SHP77 (cell line): ENCODE measurements at places on chromosomes 16 and 17.
A peak's percentile ranks its signal among the peaks of the same experiment; 100 is the strongest.

DNA sequence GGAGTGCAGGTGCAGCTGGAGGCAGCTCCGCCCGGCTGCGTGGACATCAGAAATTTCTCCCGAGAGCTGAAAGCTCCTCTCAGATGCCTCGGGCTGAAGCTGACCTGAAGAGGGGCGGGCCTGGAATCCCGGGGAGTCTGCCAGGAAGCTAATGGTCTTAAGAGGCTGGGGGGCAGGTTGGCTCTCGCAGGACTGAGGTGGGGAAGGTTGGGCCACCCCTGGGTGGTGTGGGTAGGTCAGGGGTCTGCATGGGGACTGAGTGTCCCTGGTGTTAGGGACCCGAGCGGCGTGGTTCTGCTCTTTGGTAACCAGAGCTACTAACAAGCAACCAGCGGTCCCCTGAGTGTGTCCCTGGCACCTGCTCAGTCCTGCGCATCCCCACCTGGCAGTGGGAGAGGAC lies 3.5 kb downstream of the CHMP6 start:
- no peak for DNase-seq

GRCh38 chr17:48954300-48954755 lies 9.7 kb upstream of the SNF8 start:
- peak; percentile 49 for DNase-seq

DNA sequence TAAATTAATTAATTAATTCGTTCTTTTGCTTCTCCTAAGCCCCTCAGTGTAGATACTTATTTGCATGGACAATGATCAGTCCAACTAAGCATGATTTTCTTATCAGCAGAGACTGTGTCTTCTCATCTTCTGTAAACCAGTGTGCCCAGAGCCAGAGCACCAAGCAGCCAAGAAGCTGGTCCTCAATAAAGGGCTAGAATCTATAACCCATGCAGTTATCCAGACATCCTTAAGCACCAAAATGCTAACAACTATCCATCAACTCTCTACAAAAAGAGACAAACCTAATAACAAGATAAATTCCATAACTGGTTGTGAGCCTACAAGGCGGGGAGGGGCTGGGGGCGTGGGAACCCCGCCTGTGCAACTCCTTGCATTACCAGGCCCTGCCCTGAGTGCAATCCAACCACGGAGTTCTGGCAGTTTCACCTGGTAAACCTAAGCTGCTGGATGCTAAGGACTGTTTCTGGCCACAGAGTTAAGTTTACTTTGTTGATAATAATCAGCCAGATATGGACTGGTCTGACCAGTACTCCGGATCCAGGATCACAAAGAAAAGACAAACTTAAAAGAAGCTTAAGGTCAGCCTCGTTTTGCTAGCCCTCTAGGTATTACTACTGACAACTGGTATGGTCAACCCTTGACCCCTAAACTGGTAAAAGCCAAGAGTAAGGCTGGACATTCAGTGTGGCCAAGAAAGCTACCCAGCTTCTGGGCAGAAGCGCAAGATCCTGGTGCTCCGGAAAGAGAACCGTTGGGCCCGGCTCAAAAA lies 51.5 kb downstream of the ZFHX3 start:
- no peak for DNase-seq

- DNase-seq, result no peak
Observed at GRCh38 chr17:50285941-50286340, 11.7 kb downstream of the TMEM92 start.

- DNase-seq, result no peak
Observed at GRCh38 chr16:22397931-22398330, 23.5 kb upstream of the CDR2 start.

DNA sequence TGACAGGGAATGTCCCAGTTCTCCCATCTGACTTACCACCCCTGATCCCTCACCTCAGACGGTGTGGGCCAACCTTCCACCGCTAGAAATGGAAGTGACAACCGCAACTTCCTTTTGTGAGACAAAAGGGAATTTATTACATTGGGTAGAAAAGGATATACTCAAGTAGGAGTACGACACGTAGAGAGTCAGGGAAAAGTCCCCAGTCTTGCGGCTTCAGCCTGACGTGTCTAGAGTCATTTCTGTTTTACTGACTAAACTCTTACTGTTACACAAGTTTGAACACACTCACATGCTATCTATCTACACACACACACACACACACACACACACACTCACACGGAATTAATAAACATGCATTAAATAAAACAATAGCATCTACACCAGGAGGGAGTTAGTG lies 178.9 kb downstream of the COPRS start:
- DNase-seq, result no peak

DNA sequence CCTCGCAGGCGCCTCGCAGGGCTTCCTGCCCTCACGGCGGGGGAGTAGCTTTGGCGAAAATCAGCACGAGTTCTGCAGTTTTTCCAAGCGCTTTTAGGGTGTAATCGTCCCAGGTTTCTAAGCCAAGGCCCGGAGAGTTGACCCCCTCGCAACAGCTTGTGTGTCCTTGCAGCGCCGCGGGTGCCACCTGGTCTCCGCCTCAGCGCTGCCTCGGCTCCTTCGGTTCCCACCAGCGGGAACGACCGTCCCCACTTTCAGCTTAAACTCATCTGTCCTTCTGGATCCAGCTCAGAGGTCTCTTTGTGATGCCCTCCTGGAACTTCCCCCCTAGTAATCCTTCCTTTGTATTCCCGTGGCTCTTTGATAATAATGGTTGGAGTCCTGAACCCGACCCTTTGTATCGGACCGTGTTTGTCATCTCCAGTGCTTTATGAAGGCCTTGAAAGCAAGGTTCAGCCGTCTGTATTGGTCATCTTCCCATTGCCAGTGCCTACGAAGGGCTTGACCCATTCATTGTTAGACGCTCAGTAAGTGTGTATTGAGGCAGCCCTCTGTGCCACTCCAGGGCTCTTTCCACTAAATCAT lies 858 bp upstream of the SMARCE1 start:
- DNase-seq, result no peak

GRCh38 chr16:2212362-2213324 lies 2.0 kb upstream of the BRICD5 start:
- no peak for DNase-seq

DNA sequence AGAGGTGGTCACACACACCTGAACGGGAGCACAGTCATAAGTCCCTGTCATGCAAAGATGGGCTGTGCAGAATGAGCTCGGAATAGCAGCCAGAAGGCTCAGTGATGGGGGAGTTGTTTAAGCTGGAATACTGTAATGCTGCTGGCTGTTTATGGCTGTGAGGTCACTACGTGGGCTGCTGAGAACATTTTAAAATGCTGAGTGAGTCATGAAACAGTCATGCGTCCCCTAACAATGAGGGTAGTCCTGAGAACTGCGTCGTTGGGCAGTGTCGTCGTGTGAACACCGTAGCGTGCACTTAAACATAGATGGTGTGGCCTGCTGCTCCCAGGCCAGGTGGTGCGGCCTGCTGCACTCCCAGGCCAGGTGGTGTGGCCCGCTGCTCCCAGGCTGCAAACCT lies 39.7 kb downstream of the TBCD start:
- DNase-seq, result no peak

GRCh38 chr16:51834133-51834532 lies 683.1 kb upstream of the SALL1 start:
- DNase-seq, result no peak

DNA sequence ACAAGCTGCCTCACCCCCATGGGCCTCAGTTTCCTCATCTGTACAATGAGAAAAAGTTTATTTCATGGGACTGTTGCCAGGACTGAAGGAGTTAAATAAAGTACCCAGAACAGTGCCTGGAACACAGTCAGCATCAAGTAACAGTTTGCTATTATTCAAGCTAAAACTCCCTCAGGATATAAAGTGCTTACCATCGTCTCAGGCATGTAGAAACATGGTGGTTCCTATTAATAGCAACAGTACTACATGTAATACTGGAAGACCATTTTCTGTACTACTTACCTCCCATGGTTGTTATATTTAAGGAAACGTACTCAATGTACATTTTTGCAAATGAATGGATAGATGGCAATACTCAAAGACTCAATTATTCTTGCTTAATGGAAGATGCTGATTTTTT lies 93.4 kb downstream of the NCOR1 start:
- DNase-seq, result no peak

- no peak for DNase-seq
Observed at GRCh38 chr16:31063495-31063842, 10.6 kb downstream of the ZNF668 start.

GRCh38 chr16:57152096-57153093 lies 33.4 kb downstream of the PSME3IP1 start:
- DNase-seq, result no peak

DNA sequence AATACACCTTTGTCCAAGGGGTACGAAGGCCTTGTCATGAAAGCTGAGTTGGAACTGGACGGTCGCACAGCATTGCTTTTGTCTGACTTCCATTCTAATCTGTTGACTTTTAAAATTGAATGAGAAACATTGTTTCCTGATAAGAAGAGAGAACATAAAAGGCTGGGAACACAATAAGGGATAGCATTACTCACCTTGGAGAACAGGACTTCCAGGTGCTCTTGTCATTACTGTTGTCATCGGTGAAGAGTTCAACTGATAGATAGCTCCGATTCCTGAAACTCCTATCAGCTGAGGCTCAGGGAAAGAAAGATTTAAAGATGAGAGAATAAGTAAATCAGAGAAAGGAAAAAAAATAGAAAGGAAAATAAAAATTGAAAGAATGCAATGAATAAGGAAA lies 351.1 kb downstream of the KCNJ2 start:
- DNase-seq, result no peak

GRCh38 chr17:34637548-34638525 lies 58.5 kb downstream of the TMEM132E start:
- DNase-seq, result peak; percentile 42

DNA sequence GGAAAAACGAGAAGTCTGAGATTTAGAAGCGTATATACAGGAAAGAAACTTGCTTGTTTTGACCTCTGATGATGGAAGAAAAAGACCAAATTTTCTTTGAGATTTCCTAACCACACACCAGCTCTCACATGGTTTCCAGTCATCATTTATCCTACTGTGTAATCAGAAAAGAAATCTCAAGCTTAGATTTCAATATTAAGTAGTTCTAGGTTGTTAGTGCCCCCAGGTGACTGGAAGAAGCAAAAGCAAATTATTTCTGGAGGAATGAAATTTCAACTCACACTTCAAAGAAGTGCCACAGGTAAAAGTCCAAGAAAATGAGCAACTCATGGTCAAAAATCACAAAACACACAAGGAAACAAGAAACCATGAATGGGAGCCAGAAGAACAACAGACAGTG lies 51.8 kb upstream of the KDM6B start:
- DNase-seq, result no peak

DNA sequence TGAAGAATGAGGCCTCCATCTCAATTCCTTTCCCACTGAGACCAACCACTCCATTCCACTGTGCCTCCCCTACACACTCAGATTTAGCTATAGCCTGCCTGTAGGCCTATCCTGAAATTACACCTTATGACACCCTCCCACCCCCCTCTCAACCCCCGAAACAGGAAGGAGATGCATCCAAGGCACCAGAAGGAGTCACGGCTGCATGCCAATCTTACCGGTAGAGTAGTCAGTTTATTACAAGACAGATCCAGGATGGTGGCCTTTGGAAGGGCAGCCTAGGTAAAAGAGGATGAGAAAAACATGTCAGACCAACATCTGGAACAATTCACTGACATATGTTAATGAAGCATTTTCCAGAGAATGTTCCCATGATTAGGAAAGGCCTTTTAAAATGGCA lies 2.6 kb downstream of the LRRC59 start:
- DNase-seq, result no peak

DNA sequence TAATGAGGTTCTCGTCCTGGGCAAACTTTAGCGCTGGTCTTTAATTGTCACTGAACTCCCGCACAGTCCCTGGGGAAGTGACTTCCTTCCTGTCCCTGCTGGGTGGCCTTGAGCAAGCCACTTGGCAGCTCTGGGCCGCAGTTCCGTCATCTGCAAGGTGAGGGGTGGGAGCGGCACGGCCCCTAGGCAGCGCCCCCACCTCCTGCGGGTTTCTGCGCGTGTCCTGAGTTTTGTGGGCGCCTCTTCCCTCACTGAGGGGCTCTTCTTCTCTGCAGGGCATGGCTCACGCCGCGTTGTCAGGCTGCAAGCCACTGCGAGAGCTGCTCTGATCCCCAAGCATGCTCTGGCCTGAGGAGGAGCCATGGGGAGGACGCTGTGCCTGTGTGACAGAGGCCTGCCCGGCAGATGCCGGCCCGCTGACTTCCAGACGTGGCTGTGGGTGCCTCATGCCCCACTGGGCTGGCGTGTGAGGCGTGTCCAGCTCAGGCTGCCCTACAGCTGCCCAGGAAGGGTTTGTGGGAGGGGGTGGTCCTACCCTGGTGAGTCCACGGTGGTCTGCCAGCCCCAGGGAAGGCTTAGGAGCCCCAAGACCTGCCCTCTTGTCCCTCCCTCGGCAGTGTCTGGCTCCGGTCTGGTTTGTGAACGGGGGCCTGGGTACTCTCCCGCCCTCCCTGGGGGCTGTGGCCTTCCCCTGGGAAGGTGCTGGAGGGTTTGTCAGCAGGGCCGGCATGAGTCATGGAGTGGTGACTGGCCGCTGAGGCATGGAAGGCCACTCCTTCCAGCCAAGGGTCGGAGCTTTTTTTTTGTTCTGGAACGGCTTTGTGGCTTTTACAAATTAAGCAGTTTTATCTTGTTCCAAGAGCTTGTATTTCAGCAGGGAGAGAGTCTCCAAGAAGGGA lies 182.0 kb downstream of the SEC14L1 start:
- DNase-seq, result no peak

DNA sequence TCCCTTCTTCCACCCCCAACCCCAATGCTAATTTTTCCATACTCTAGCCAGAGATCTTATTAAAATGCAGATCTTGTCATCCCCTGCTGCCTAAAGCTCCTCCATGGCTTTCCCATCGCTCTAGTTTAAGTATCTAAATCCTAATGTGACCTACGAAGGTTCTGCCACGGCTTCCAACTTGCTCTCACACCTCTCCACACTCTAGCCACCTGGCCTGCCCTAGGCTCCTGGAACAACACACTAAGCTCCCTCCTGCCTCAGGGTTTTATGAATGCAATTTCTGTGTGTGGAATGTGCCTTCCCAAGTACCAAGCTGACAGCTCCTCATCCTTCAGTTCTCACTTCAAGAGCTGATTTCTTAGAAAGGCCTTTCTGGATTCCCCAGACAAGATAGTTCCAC lies 16.6 kb downstream of the NXPH3 start:
- DNase-seq, result no peak

DNA sequence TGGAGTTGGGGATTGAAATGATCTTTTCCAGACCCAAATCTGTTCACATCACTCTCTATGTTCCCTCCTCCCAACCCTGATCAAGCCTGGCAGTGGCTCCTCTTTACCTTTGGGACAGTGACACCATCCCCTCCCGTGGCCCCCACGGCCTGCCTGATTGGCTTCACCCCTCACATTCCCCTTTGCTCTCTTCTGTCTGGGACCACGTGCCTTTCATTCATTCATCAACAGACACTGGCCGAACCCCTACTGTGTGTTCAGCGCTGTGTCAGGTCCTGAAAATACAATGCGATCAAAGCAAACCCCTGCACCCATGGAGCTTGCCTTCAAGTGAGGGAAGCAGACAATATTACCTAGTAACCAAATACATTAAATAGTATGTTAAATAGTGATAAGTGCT lies 2.2 kb upstream of the ALOX12B start:
- DNase-seq, result no peak

- DNase-seq, result no peak
Observed at GRCh38 chr16:17056666-17057065, 414.1 kb downstream of the XYLT1 start.

- DNase-seq, result no peak
Observed at GRCh38 chr16:62546701-62547100, 510.5 kb upstream of the CDH8 start.

GRCh38 chr16:73034374-73034773 lies 13.6 kb downstream of the ZFHX3 start:
- DNase-seq, result no peak
